Kidney tubule cell (primary cell): ENCODE measurements at places on chromosomes 11 and 22.
A peak's percentile ranks its signal among the peaks of the same experiment; 100 is the strongest.

DNA sequence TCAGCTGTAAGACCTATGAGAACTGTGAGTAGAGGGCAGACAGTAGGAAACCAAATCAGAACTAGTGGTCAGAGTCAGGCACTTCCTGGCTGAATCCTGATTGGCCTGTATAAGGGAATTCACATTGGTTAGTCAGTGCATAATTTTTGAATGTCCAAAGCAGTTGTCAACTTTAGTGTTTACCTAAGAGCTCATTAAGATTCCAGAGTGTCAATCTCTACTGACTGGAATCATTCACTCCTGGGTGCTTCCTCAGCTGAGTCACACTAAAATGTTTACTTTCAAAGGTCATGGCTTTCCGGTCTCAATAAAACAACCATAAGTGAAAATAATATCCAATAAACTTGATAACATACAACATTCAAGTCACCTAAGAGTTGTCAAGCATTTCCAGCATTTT is 306.1 kb downstream of the C11orf87 start:
- DNase-seq = peak; percentile 82

GRCh38 chr11:1128311-1129142 is 29.2 kb upstream of the MUC5AC start:
- no peak for DNase-seq

GRCh38 chr11:33701302-33702230 is 940 bp upstream of the C11orf91 start:
- DNase-seq = peak; percentile 77

- DNase-seq = no peak
These were observed 258.5 kb upstream of the PDGFD start for GRCh38 chr11:104422324-104422944.

GRCh38 chr11:62472063-62472884 is 53.4 kb downstream of the SCGB1A1 start:
- DNase-seq = peak; percentile 63
